ENCODE measurements at places on chromosomes 11 and 22. TPM values are rescaled to one million over a fixed set of nuclear protein-coding genes. Genes with fewer than 3 reads are reported as not detected.

Gene TREH
- total RNA-seq = not detected

Gene PRR33
- 0.08 TPM for total RNA-seq

Gene CYTH4
- total RNA-seq = 114 TPM

Gene RIMBP3C
- total RNA-seq = 0.34 TPM

Gene NPAS4
- total RNA-seq = 0.18 TPM

Gene MS4A3
- not detected for total RNA-seq

Gene ANKK1
- total RNA-seq = not detected

Gene NUP160
- total RNA-seq = 67.8 TPM

Gene KDM4E
- total RNA-seq = not detected

Gene CHRNA10
- total RNA-seq = 3.0 TPM

Gene SOX6
- total RNA-seq = not detected

Gene SCUBE1
- not detected for total RNA-seq

Gene DBX1
- not detected for total RNA-seq

Gene ANGPTL5
- not detected for total RNA-seq

Gene OR4A16
- total RNA-seq = not detected

Gene HNRNPUL2
- 65.4 TPM for total RNA-seq

Gene OR51B5
- not detected for total RNA-seq

Gene PSMD13
- 173 TPM for total RNA-seq

Gene SLC22A12
- not detected for total RNA-seq

Gene ZP1
- total RNA-seq = 0.34 TPM

Gene OLFML1
- total RNA-seq = not detected

Gene PHLDA2
- total RNA-seq = 2.6 TPM

Gene LGALS1
- 1,502 TPM for total RNA-seq

Gene SLC29A2
- 10.0 TPM for total RNA-seq

Gene OR5F1
- not detected for total RNA-seq

Gene KCNJ5
- total RNA-seq = not detected

Gene ARHGEF17
- total RNA-seq = 0.18 TPM
